ENCODE measurements at places on chromosomes 7 and 10.

GRCh38 chr7:81468526-81468925 is 301.3 kb downstream of the HGF start:
- DNase-seq = no peak

DNA sequence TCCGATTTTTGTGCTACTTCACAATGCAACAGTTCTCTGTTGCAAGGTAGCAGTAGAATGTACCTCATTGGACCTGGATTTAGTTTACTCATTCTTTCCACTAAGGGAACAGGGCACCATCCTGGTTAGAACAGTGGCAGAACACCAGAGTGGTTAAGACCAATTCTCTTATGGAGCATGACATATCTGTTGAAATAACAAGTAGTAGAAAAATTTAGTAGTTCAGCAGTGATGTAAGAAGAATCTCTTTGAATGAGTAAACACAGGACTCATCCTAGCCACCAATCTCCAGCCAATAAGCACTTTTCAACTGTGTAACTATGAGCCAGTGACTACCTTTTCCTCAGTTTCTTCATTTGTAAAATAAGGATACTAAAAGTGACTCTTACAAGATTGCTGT is 2.4 kb downstream of the ANKRD22 start:
- no peak for DNase-seq

GRCh38 chr10:17910125-17910789 is 41.5 kb upstream of the SLC39A12 start:
- no peak for DNase-seq

DNA sequence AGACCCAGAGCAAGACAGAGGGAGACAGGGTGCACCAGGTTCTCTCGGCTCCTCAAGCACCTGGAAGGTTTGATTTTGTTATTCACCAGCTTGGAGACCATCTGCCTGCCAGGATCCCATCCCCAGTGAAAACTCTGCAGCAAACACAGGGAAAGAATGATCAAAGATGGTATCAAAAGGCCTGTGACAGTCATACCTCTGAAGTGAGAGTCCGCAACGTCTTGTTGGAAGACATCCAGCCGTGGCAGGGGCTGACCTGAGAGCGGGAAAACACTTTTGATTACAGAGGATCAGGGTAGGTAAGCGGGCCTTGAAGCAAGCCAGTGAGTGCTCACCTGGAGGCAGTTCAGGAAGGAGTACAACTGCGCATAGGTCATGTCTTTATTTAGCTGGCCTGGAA is 142.3 kb downstream of the ANLN start:
- no peak for DNase-seq

DNA sequence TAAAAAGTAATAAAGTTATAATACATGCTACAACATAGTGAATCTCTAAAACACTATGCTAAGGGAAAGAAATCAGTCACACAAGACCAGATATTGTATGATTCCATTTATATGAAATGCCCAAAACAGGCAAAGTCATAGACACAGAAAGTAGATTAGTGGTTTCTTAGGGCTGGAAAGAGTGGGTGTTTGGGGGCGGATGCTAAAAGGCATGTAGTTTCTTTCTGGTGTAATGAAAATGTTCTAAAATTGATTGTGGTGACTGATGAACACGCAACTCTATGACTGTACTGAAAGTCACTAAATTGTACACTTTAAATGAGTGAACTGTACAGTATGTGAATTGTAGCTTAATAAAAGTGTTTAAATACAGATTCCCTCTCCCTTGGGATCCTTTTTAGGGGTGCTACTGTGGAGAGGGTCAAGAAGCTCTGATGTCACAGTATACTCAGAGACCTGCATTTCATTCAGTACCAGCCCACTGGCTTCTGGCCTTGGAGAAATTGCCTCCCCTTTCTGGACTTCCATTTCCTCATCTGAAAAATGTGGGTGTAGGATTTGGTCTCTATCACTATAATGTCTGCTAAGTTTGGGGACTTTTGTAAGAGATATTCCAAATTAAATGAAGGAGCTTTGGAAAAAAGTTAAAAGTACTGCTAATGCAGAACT is 46.4 kb downstream of the AOAH start:
- peak; percentile 30 for DNase-seq

- no peak for DNase-seq
Observed at GRCh38 chr7:152987656-152988055, 228.1 kb downstream of the ACTR3B start.

DNA sequence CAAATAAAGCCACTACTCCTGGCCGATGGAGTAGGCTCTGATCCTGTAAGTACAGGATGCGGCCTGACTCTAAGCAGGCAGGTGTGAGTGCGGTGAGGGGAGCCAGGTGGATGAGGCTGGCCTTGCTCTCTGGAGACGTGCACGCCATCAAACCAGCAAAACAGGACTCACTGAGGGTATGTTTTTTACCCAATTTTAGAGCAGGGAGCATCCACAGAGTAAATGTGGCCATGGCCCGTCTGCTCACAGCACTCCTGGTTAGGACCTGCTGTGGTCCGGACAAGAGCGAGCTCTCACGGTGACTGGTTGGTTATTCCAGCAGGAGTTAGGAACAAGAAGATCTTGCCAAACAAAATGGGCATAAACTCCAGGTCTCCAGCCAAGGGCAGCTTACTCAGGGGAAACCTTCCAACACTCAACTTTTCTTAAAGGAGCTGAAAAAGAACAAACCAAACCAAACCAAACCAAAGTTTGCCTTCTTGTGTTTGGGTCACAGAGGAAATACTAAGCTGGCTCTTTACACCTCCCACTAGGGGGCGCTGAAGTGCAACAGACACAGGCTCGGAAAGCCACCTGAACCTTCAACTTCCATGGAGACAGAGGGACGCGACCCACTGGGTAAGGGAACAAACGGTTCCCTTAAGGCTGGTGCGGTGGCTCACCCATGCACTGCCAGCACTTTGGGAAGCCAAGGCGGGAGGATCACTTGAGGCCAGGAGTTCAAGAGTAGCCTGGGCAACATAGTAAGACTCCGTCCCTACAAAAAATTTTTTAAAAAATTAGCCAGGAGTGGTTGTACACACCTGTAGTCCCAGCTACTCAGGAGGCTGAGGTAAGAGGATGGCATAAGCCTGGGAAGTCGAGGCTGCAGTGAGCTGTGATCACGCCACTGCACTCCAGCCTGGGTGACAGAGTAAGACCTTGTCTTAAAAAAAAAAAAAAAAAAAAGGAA is 122.4 kb downstream of the CLEC2L start:
- DNase-seq = peak; percentile 49

DNA sequence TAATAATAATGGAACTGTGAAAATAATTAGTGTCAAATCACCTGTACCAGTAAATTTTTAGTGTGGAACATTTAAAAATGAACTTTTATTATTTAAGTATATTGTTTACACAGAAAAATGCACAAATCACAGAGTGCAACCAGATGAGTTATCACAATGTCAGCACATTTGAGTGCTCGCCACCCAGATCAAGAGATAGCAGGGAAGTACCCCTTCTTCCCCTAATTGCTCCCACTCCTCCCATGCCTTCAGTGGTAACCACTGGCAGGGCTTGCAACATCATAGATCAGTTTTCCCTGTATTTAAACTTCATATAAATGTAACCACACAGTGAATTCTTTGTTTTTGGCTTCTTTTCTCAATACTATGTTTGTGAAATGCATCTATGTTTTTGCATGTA is 7.8 kb upstream of the GPR141 start:
- DNase-seq = no peak

GRCh38 chr10:60340973-60341372 is 48.7 kb downstream of the ANK3 start:
- DNase-seq = no peak

DNA sequence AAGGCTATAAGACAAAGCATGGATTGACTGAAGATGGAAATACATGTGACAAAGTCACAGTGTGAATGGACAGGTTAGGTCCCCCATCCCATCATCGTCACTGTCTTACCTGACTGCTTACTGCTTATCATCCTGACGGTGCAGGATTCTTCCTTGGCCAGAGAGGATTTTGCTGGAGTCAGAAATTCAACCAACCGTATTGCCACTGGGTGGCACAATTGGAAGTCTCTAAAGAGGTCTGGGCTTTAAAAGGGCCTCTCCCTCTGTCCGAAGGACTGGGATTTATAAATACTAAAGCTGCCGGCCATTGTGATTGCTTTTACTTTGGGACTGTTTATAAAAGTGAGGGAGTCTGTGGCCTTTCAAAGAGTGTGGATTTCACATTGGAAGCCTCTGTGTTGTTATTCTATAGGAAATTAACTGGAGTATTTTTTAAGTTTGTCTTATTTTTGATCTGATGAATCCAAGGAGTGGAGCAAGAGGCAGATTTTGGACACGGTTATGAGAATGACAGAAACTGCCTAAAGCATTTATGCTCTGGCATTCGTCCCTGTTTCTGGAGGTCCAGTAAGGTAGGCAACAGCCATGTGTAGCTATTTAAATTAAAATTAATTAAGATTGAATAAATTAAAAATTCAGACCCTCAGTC is 113.3 kb upstream of the CREB5 start:
- DNase-seq = no peak

- DNase-seq = no peak
Observed at GRCh38 chr10:132142396-132143161, 44.2 kb upstream of the DPYSL4 start.

DNA sequence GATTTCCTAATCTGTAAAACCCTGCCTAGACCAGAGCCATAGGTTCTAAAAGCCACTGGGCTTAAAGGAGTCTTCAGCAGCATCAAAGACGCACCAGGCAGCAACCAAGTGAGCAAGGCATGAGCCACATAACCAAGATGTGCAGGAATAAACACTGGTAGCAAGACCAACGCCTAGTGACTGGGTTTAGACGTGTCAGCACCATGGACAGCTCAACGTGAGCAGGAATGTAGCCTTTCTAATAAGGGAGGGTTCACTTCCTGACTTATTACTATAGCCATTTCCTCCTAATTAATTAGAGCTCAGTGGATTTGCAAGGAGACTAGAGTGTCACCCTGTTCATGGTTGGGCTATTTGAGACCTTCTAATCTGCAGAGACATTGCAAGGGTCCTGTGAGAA is 223.7 kb downstream of the LHFPL3 start:
- DNase-seq = no peak

- no peak for DNase-seq
Observed at GRCh38 chr7:43876976-43877745, 7.8 kb upstream of the MRPS24 start.

DNA sequence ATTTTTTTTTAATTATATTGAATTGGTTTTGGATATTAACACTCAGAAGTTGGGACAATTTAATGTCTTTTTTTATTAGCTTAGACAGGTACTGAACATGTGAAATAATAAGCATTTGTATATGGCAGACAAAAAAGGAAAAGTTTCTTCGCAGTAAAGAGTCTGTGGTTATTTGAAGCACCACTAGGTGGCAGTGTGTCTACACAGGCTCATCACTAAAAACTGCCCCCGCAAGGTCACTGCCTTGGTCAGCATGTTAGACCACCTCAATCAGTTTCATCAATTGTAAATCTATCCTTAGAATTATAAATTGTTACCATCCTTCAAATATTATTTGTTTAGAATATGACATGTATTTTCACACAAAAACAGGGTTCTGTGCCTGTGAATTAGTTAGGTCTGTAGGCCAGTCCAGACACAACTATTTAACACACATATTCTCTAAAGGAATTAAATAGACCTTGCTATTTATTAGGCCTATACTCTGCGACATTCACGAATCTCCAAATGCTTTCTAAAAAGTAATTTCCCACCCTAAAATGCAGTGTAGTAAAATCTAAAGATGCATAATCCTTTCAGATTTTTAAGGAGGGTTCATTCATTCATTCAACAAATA is 17.0 kb downstream of the PNLIPRP3 start:
- DNase-seq = no peak

All from stimulated activated CD8-positive, alpha-beta memory T cell treated with anti-CD3 and anti-CD28 coated beads, Interleukin-4, amount 100 ng/mL, for 4 hours (primary cell).